ENCODE measurements at places on chromosomes 6 and 20.

DNA sequence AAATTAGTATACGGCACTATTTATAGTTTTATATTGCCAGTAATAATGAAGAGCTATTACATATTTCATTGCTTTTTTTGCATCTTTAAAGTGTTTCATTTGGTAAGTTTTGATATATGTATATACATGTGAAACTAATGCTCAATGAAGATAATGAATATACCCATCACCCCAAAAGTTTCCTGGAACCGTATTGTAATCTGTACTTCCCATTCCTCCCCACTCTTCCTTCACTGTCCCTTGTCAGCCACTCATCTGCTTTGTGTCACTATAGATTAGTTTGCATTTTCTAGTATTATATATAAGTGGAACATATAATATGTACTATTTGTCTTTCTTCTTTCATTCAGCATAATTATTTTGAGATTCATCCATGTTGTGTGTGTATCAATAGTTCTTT is 10.3 kb upstream of the TBC1D32 start:
- DNase-seq, result no peak

DNA sequence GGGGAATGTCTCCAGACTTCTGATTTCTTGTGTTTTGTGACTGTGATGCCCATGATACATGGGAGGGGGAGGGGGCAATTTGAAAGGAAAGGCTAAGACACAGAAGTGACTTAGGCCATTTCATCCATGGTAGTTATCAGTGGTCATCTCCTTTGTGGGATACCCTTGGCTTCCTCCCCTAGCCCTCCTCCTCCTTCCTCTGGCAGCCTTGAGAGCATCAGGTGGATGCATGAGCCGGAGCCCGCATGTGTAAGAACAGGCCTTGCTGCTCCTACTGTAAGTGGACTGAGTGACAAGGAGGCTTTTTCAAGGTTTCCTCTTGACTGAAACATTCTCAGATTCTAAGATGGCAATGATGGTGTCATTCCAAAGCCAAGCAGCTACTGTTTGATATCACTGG is 874 bp downstream of the CD83 start:
- no peak for DNase-seq

- DNase-seq, result no peak
Observed at GRCh38 chr20:37836926-37837325, 66.0 kb upstream of the VSTM2L start.

- DNase-seq, result no peak
Observed at GRCh38 chr20:58407966-58408557, 19.0 kb downstream of the VAPB start.

- no peak for DNase-seq
Observed at GRCh38 chr20:8144282-8145245, 12.5 kb downstream of the PLCB1 start.

DNA sequence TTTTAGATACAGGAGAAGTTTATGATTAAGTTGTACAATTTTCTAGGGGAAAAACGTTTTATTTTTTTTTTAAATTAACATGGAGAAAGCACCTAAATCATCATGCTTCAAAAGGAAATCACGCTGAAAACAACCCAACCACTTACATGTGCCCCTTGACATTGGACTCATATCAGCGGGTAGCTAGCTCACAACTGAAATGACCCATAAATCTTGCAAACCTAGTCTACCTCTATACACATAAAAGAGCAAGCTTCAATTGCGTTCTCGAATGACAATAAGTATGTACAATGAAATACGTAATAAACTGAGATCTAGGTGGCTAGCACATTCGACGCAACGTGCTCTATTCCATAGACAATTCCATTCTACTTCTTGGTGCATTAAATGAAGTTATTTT is 722.9 kb upstream of the AGPAT4 start:
- no peak for DNase-seq

- DNase-seq, result no peak
Observed at GRCh38 chr6:7691675-7692452, 34.0 kb upstream of the BMP6 start.

DNA sequence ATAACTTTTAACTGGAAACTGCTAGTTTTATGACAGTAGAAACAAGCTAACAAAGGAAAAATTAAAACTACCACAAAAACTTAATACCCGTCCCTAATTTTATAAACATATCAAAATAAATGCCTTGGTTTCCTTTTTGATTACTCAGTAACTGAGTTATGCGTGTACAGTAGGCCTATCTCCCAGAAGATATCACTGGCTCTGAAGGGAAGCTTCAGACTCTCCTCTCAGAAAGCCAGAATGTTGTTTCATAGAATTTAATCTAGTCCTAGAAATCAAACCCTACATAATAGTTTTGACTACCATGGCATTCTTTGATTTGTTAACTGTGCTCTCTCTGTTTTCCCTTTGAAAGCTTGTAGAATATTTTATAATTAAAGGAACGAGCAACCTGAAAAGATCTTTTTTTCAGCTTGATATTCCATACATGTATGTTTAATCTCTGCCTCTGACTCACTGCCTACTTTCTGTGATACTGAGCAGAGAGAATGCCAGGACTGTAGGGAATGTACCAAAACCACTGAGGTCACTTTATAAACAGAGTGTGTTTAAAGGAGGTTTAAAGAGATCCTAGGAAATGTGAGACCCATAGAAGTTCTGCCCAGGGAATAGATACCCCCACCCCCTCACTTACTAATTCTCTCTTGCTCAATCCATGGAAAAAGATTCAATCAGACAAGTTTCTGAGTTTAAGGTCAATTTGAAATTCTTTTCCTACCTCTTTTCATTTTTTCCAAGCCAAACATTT is 311.5 kb downstream of the HDGFL1 start:
- no peak for DNase-seq

DNA sequence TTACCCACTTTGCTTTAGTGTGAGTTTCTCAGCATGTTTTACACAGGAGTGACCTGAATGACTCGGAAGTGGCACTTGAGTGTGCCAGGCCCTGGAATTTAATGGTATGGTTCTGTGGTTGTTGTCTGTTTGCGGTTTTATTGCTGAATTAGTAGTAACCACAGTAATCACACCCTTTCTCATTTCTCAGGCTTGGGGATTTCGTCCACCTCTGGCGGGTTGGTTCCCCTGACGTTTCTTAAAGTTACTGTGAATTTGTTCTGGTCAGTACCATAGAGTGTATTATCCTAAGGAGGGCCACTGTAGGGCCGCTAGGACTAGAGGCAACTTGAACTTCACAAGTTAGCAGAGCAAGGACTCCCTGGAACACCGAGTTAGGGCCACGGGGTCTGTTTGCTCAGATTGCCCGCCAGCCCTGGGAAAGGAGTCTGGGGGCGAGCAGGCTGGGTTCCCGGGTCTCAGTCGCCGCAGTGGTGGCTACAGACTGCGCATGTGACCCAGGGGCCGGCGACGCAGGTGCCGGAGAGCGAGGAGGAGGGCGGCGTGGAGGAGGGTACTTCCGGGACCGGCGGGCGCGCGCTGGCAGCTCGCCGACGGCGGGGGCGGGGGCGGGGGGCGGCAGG is 546 bp upstream of the KLHL32 start:
- DNase-seq, result no peak

- DNase-seq, result no peak
Observed at GRCh38 chr6:36979347-36979742, 6.7 kb downstream of the MTCH1 start.

- no peak for DNase-seq
Observed at GRCh38 chr6:25242567-25242966, 36.6 kb upstream of the CARMIL1 start.

DNA sequence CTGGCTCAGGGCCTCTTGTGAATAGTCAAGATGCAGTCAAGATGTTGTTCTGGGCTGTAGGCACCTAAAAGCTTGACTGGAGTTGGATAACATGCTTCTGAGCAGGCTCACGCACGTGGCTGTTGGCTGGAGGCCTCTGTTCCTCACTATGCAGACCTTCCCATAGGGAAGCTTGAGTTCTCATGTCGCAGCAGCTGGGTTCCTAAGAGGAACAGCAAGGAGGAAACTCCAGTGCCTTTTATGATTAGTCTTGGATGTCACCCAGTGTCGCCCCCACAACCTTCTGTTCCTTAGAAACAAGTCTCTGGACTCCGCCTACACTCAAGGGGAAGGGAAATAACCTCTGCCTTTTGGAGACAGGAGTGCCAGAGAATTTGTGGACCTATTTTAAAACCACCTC is 210.7 kb downstream of the BCAS1 start:
- DNase-seq, result no peak

GRCh38 chr6:93194480-93194879 is 224.9 kb downstream of the EPHA7 start:
- no peak for DNase-seq

DNA sequence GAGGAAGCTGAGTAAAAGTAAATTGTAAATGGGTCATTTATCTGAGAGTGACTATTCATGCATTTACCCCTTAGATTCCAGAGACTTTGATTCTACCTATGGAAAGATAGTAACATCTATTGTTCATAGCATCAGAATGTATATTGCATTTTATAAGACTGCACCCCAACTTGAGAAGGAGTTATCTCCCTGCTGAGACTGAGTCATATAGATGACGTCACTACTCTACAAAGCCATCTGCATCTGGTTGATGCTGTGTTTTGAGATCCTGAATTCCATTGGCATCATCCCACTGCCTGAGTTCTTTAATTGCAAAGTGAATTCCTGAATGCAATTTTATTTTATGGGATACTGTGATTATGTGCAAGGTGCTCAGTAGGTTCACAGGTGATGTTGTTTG is 444.0 kb upstream of the SLC35B3 start:
- DNase-seq, result no peak

DNA sequence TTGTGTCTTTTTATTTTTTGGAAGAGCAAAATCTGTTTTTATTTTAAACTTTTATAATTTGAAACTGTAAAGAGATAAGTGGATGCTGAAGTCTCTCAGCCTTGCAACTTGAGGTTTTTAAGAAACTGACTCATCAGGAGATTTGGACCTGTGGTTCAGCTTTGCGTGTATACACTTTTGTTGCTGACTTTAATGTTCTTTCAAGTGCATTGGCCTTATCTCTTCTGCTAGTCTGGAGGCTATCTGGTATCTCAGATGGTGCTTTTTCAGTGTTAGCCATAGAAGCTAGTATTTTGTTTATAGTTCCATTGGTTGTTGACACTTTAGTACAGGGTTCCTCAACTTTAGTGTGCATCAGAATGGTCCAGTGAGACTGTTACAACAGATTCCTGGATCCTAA is 504.0 kb upstream of the SPTLC3 start:
- no peak for DNase-seq

- no peak for DNase-seq
Observed at GRCh38 chr20:44019638-44020335, 105.1 kb downstream of the TOX2 start.

DNA sequence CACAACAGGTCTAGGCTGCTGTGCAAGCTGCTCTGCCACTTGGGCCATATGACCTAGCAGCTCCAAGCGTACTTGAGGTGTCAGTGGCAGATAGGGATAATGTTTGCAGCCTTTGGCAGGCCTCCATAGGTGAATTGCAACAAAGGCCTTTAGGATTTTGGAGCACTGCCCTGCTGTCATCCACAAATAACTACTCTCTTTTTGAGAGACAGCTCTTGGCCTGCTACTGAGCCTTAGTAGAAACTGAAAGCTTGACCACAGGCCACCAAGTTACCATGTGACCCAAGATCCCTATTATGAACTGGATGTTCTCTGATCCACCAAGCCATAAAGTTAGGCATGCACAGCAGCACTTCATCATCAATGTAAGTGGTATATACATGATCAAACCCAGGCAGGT is 29.9 kb downstream of the FBXO30 start:
- DNase-seq, result no peak

DNA sequence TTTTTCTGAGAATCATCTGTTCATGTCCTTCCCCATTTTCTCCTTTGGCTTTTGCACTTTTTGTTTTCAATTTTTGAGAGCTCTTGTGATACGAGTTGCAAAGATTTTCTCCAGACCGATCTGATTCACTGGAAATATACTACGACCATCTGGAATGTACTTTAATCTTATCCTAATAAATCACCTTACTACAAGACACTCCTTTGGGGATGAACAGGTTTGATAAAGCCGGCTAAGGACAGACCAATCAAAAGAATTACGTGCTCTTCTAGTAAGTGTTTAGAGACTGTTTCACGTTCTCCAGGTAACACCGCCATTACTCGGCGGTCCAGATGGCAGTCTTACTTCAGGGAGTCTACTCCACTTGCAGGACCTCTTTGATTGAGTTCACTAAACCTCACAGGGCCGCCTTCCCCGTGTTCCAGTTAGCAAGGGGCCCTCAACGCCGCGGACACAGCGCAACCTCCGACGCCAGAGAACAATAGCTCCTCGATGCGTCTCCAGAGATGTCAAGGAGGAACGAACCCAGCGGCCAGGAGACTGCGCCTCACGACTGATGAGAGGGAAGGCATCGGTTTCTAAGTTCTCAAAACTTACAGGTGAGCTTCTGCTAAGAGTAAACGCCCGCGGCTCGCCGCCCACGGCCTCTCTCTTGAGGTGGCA is 920 bp upstream of the WTAP start:
- no peak for DNase-seq

- no peak for DNase-seq
Observed at GRCh38 chr6:14775528-14775927, 470.3 kb upstream of the JARID2 start.

DNA sequence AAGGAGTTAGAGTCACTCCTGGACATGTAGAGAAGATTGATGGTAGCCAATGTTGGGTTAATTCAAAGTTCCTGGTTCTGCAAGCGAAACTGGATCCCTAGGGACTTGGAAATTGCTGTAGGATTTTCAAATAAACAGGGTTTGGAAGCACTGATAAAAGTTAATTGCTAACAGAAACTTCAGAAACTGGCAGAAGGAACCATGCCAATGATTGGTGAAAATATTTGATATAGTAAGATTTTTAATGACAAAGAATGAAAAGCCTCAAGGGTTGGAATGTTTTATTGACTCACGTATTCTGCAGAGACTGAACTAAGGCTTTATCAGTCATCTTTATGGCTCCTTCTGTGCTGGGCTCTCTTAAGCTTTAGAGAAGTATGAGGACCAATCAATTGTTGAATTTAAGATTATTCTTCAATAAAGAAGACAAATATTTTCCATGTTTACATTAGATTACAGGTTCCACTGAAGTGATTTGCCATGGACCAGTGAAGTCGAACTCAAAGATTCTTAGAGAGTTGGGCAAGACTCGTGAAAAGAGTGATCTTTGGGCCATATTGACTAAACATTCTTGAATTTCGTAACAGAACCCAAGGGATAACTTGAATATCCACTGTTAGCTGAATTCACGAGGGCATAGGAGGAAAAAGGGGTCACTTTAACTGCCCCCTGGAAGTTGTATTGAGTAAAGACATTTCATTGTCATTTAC is 371.4 kb downstream of the HDGFL1 start:
- no peak for DNase-seq

DNA sequence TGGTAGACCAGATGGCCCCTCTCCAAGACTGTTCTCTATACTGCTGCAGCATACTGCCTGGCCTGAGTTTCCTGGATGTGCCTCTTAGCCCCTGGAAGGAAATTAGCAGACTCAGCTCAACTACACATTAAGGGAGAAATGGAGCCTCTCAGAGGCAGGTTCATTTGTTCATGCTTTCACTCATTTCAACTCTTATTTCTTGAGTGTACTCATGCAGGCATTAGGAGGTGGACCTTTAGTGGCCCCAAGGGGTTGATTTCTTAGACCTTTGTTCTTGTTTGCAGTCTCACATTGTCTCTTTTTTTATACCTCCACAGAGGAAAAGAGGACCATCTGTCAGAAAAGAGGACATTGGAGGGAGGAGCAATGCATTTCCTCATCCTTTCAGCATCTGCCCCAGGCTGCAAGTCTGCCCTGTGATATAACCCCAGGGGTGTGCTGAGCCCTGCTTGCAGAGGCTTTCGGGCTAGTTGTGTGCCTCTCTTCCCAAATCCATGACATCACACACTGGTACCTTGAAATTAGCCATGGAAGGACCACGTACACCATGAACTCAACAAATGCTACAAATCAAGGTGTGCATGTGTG is 456.2 kb downstream of the CD83 start:
- DNase-seq, result no peak

Measured in CD4-positive, alpha-beta T cell (primary cell).